Neural crest cell (in vitro differentiated cells): ENCODE measurements at places on chromosomes 4 and X.

- no peak for DNase-seq
Observed at GRCh38 chrX:45824471-45824870, 623.8 kb upstream of the DIPK2B start.

- DNase-seq = no peak
Observed at GRCh38 chr4:141101511-141101910, 31.8 kb downstream of the RNF150 start.

DNA sequence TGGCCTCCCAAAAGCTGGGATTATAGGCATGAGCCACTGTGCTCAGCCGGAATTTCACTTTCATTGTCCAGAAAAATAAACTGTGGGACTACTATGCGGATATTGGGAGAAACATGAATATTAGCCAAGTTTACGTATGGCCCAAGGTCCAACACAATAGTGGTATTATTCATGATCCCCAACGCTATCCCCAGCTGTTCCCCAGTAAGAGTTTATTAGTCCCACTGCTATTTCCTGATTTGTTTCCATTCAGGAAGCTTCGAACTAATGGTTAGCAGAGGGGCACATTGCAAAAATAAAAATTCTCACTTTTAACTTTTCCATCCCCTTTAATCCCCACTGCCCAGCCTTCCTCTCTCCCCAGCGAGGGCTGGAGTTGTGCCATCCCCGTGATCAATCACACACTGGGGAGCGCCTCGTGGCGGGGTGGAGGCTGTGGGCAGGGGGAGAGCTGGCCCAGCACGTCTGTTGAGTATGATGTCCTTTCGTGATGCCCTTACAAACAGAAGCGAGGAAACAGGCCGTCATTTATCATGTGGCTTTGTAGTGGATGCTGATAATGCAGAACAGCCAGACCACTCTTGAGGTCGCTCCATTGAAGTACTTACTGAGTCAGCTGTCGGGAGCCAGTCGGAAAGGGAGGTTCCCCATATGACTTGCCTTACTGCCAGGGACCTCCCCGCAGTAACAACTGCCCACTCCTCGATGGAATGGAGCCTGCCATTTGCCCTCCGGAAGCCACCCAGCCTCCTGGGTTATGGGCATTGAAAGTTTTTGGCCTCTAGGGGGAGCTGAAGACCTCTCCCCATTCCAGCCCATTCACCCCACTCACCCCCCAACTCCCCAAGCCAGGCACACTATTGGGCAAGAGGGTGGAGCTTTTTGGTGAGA lies 117.0 kb downstream of the KDR start:
- no peak for DNase-seq

DNA sequence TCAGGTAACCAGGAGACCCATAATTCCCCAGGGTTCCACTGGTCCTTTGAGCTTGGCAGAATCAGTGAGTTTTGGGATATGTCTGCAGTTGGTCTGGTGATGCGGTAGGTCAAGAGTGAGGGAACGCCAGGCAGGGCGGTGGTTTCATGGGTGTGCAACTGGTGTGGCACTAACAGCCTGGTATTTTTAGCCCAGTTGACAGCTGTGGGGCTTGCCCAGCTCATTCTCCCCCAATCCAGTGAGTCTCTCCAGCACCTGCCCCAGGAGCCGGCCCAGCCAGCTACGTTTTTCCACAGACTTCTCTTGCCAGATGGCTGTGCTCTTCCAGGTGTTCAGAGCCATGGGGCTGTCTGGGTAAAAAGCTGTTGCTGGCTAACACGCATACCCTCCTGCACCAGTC lies 1019.9 kb downstream of the CCSER1 start:
- DNase-seq = no peak
